ENCODE measurements at places on chromosomes 2 and 18.

- peak; percentile 76 for DNase-seq
These were observed 33.6 kb upstream of the PTMA start for GRCh38 chr2:231674587-231675338.

DNA sequence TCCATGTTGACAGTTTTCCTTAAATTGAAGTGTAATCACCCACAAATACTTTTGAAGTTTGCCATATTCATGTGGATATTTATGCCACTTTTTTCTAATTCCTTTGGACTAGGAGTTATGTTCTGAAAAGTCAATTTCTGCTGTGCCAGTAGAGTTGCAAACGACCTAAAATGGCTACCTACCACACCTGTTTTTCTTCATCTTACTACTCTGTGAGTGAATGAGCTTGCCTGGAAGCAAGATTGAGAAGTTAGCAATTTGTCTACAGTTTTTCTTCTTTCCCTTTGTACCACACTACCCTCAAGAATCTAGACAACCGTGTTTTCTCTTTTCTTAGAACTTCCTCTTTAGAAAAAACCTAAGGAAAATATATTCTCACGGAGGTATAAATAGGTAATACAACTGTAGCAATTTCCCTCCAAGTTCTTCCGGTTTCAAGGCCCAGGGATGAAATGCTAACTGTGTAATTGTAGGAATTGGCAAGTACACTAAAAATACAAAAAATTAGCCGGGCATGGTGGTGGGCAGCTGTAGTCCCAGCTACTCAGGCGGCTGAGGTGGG is 7.3 kb upstream of the SLC39A10 start:
- no peak for DNase-seq

GRCh38 chr18:72820571-72820970 is 47.2 kb downstream of the NETO1 start:
- no peak for DNase-seq

- DNase-seq = no peak
These were observed 14.0 kb upstream of the DNER start for GRCh38 chr2:229728370-229728769.

GRCh38 chr18:3604498-3605408 is 154.8 kb downstream of the TGIF1 start:
- DNase-seq = peak; percentile 58

DNA sequence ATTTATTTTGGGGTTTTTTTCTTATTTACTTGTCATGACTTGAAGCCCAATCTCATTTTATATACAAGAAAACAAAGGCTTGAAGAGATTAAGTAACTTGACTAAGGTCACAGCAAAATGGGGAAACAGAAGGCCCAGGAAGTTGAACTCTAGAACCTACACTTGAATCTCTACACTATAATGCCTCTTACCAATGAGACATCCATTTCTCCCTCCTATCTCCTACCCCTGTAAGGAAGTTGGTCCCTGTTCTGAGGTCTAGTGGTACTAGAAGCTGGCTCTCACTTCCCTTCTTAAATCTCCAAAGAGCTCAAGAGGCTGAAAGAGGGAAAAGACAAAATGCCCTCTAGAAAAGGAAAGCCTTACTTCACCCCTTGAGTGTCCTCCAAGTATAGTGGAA is 25.5 kb upstream of the IHH start:
- DNase-seq = no peak

- no peak for DNase-seq
These were observed 453 bp downstream of the CABLES1 start for GRCh38 chr18:23135550-23136325.

GRCh38 chr18:62776024-62776570 is 60.8 kb downstream of the PHLPP1 start:
- no peak for DNase-seq

- DNase-seq = peak; percentile 55
These were observed 85.8 kb downstream of the UXS1 start for GRCh38 chr2:106108351-106108750.

DNA sequence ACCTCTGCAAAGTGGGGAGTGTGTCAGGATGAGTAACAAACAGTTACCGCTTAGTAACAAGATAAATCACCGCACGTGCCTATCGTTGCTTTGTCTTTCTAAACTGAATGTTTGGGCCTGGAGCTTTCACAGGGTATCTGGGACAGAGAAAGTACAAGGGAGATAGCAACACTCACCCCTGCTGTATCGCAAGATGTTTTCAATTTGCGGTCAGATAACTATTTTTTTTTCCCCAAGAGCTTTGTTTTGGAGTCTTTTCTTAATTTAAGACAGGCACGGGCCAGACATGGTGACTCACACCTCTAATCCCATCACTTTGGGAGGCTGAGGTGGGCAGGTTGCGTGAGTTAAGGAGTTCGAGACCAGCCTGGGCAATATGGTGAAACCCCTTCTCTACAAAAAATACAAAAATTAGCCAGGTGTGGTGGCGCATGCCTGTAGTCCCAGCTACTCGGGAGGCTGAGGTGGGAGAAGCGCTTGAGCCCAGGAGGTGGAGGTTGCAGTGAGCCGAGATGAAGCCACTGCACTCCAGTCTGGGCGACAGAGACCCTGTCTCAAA is 146.6 kb downstream of the GBX2 start:
- no peak for DNase-seq

Data from globus pallidus (tissue), 1 donor.